ENCODE measurements at places on chromosomes 3 and 15.
A peak's percentile ranks its signal among the peaks of the same experiment; 100 is the strongest.

- DNase-seq: no peak
Observed at GRCh38 chr3:66350601-66351000, 129.8 kb downstream of the SLC25A26 start.

- DNase-seq: no peak
Observed at GRCh38 chr3:12040902-12041301, 36.7 kb downstream of the SYN2 start.

DNA sequence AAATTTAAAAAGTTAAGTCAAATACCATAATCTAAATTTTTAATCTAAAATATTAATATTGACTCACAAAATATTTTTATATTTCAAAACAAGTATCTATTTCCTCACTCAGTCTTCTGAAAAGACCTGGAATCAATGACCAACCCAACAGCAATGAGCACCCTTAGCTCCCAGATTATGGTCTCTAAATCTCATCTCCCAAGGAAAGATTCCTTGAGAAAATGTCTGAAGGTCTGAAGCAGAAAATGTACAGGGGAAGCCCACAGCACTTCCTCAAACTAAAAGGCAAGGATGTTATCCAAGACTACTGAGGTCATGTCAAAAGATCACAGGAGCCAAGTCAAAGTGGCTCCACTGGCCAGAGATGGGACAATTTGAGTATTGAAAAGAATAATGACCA, 51.0 kb upstream of the SLCO2A1 start:
- DNase-seq: no peak

- no peak for DNase-seq
Observed at GRCh38 chr3:26623419-26624208, 1.0 kb downstream of the LRRC3B start.

- no peak for DNase-seq
Observed at GRCh38 chr3:60703956-60704736, 547.1 kb downstream of the FHIT start.

DNA sequence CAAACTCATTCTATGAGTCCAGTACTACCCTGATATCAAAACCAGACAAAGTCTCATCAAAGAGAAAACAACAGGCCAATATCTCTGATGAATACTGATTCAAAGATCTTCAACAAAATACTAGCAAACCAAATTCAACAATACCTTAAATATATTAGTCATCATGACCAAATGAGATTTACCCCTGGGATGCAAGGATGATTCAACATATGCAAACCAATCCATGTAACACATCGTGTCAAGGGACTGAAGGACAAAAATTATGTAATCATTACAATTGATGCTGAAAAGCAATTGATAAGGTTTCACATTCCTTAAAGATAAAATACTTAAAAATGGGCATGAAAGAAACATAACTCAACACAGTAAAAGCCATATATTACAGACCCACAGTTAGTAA, 1476.9 kb downstream of the SI start:
- no peak for DNase-seq

GRCh38 chr3:112587336-112587735, 25.5 kb downstream of the SLC35A5 start:
- DNase-seq: no peak

DNA sequence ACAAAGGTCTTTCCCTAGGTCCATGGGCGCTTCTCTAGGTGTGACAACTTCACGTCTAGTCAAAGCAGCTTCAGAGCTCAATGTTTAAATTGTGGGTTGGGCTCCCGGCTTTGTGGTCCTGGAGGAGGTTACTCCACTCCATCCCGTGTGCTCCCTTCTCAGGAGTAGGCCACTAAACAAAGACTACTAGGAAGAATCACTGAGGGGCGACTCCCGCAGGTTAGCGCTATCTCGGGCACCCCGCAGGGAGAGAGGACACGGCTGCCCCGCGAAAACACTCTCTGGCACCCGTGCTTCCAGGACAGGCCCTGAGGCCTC, 500 bp downstream of the PARP6 start:
- DNase-seq: peak; percentile 31

DNA sequence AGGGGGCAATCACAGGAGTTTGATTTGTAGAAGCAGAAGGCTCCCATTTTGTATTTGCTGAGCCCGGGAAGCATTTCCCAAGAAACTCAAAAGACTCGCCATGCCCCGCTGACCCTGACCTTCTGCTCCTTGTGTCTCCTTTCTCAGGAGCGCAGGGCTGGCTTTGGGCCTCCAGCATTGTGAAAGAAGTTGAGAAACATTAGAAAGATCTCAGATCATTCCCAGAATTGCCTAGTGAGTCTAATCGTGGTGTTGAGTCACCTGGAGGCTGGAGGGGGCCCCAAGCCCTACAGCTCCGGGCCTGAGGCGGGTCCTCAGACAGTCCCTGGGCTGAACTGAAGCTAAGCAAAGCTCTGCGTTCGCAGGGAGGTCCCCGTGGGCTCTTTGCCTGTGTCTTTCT, 10.9 kb upstream of the PIGZ start:
- DNase-seq: no peak

DNA sequence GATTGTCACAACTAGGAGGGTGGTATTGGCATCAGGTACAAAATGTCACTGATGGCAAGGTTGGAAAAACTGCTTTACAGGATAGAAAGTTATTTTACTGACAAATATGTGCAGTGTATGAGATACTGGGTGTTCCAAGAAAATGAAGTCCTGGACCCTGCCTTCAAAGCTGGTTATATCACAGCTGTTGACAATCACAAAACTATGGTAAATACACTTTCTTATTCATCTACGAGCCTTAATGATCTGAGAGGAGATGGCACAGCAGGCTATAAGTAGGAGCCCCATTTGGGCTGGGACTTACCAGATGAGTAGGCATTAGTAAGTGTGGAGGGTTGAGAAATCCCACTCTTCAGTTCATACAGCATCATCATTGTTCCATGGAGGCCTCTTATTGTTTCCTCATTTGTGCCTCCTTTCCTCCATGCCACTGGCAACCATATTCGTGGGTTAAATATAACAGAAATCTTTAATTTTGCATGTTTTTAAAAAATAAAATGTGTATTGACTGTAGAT, 66.9 kb downstream of the CMTM8 start:
- DNase-seq: no peak

DNA sequence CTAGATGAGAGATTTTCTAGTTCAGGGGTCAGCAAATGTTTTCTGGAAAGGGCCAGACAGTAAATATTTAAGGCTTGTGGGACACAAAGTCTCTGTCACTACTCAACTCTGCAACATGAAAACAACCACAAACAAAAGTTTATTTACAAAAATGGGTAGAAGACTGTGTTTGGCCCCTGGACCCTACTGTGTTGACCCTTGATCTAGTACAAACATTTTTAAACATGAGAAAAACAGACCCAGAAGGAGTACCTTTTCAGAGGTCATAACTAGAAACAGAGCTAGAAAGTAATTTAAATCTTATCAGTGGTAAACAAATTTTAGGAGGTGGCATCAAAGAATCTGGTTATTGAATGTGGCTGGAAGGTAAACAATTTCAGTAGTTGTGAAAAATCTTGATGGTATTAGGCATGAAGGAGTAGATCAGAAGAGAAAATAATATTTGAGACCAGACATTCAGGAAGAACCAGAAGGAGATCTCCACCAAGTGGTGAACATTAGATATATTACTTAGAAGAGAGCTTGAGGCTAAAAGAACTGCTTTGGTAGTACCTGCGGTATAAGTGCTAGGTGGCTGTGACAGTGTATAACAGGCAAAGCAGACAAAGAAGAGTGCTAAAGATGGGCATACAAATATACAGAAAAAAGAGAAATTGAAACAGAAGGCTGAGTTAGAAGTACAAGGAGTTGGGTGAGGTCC, 101.7 kb downstream of the NR1I2 start:
- no peak for DNase-seq

DNA sequence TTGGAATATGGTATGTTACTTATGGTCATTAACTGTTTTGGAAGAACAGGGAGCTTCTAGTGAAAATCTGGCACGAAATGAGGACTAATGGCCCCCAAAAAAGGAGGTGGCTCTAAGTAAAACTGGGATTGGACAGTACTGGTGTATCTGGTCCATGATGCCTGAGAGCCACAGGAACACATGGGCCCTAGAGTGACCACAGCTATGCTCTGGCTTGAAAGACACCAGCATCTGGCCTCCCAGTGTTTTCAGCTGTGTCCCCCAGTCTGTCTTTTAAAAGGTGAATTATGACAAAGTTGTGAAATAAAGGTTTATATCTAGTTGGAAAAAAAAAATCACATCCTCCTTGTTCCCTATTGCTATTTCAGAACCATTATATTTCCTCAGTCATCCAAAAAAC, 64.5 kb downstream of the GSK3B start:
- DNase-seq: no peak

DNA sequence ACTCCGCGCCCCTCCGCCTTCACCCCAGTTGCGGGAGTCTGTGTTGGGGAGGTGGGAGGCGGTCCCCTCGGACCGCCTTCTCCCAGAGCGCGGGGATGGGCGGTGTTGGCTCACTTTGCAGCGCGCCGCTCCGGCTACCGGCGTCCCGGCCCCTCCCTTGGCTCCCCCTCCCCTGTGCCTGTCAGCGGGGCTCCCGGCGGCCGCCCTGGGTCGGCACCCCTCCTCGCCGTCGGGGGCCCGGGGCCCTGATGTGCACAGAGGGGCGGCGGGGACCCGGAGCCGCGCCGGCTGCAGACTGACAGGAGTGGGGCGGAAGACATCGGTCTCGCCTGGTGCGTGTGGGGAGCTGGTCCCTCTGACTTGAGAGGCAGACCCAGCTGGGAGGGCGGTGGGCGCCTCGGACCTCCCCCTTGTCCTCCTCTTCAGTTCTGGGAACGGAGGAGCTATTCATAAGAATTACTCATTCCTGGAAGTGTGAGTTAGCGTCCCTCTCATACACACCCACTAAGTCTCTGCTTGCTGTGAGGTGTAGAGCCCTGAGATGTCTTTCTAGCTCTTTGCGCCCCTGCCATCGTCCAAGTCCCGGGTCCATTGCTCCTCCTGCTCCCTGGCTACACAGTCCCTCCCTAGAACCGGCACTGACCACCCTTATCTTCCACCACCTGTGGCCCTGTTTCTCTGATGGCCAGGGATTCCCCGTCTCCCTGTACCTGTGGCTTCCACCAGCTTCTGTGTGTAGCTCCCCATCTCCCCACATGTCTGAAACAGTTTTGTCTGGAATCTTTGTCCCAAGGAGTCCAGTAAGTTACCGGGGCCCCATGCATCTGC, 42.3 kb upstream of the ROPN1 start:
- peak; percentile 26 for DNase-seq

GRCh38 chr3:88986834-88987233, 120.6 kb upstream of the EPHA3 start:
- DNase-seq: no peak

DNA sequence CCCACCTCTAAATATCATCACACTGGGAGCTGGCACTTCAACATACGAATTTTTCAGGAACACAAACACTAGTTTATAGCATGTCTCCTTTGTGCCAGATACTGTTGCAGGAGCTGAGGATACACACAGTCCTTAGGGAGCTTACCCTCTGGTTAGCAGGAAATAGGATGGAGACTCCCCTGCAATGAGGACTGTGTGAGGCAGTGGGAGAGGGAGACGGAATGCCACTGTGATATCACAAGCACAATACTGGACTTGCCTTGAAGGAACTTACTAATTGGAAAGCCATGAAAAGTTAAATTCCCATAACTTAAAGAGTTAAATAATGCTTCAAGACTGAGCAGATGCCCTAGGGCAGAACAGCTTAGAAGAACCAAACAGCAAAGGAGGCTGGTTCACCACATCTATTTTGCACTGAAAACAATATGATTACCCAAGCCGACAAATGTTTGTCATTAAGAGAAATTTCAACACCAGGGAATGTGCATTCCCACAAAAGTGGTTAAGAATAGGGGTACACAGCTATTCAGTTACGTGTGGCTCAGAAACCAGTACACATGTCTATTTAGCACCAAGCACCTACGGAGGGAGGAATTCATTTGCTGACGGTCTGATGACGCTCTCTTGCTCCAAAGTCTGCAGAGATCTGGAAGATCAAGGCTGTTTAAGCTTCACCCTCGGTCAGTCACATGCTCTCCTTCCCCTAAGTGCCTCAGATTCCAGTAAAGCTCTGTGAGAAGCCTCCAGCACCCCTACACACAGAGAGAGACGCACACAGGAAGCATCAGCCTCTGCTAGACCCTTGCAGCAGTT, 5.2 kb downstream of the TBC1D2B start:
- DNase-seq: no peak

GRCh38 chr3:34696831-34697230, 898.4 kb downstream of the PDCD6IP start:
- DNase-seq: no peak

All from stimulated activated CD4-positive, alpha-beta T cell treated with anti-CD3 and anti-CD28 coated beads, Interleukin-2, amount 100 ng/mL, for 24 hours (primary cell).